Muscle of arm (tissue), 14 donors: ENCODE measurements at places on chromosomes 2 and 18. TPM values are rescaled to one million over a fixed set of nuclear protein-coding genes. Genes with fewer than 3 reads are reported as not detected.

DNA sequence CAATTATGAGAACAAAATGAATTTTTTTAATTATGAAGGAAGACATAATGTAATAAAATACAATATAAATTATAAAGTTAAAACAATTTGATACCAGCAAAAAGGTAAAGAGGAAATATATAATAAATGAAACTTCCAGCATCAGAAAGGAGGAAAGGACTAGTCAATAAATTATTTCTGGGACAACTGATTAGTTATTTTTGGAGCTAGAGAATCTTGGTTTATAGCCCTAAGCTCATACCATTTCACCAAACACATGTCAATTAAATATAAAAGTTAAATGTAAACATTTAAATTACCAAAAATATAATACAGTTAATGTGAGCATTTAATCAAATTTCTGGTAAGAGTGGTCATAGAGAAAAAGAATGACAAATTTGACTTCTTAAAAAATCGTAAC, 12.1 kb downstream of the ACTG2 start:
- no peak for DNase-seq

DNA sequence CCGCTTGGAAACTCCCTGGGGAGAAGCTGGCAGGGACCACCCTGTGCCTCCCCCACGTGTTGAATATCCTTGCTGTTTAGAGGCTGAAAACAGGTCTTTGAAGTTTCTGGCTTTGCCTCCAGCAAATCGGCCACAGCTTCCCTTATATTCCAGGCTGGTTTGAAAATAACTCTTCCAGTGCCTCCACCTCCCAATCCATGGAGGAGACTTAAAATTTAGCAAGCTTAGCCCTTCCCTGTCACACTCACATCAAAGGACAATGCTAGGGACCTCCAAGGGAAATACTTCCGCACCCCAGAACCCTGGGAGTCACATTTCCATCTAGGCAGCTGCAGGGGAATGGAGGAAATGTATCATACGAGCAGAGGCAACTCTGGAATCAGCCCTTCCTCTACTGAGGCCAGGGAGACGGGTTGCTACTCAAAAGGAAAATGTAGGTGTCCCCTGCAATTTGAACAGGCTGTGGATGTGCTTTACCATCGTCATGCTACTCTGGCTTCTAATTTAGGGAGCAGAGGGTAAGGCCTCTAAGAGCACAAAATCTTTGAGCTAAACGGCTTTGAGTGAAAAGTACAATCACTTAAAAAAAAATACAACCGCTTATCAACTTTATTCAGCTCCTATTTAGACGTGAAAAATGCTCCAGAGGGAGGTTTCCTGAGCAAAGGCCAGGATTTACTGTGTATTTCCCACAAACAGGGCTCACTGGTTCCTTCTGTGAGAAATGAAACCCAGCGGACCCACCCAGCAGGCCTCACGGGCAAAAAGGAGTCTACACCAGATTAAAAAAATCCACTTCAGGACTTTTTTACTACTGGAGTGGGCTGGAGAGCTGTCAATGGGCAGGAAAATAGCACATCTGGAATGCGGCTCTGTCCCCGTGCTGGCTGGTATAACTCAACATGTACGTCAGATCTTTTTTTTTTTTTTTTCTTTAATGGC, 49.4 kb upstream of the PKDCC start:
- peak; percentile 70 for DNase-seq

GRCh38 chr2:124602759-124603158, 577.7 kb downstream of the CNTNAP5 start:
- DNase-seq = no peak

- no peak for DNase-seq
These were observed 29.9 kb downstream of the HPCAL1 start for GRCh38 chr2:10332402-10333246.

DNA sequence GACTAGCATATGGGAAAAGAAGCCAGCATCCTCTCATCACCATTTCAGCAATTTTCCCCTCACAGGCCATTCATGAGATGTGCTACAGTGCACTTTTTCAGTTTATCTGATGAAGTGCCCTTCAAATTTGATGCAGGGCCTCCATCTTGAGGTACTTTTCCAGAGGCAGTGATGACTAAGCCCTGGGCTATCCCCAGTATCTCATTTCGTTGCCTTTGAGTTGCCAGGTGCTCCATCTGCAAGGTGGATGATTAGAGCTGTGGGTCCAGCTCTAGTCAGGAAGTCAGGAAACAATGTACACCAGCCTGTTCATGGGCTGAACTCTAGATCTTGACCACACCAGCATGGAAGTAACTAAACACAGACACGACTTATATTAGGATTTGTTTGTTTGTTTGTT, 425.2 kb downstream of the METTL4 start:
- DNase-seq = no peak

DNA sequence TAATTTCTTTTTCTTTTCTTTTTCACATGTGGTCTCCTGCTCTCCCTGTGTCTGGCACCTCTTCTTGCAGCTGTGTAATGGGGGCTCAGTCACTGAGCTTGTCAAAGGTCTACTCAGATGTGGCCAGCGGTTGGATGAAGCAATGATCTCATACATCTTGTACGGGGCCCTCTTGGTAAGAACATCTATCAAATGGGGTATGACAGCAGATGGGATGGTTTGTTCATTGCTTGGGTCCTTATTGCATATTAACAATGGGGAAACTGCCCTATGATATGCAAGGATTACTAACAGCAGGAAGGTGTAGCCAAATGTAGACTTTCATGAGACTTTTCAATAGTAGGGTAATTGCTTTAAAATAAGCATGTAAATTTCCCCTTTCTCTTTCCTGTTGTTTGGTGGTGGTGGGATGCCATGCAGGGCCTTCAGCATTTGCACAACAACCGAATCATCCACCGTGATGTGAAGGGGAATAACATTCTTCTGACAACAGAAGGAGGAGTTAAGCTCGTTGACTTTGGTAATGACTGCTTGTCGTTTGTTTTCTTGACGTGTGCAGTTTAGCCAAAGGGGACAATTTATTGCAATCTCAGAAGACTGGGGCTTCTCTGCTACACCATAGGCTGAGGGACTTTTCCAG, 36.5 kb downstream of the MYO3B start:
- DNase-seq = no peak

- DNase-seq = no peak
These were observed 9.1 kb downstream of the NEURL3 start for GRCh38 chr2:96495982-96496629.

DNA sequence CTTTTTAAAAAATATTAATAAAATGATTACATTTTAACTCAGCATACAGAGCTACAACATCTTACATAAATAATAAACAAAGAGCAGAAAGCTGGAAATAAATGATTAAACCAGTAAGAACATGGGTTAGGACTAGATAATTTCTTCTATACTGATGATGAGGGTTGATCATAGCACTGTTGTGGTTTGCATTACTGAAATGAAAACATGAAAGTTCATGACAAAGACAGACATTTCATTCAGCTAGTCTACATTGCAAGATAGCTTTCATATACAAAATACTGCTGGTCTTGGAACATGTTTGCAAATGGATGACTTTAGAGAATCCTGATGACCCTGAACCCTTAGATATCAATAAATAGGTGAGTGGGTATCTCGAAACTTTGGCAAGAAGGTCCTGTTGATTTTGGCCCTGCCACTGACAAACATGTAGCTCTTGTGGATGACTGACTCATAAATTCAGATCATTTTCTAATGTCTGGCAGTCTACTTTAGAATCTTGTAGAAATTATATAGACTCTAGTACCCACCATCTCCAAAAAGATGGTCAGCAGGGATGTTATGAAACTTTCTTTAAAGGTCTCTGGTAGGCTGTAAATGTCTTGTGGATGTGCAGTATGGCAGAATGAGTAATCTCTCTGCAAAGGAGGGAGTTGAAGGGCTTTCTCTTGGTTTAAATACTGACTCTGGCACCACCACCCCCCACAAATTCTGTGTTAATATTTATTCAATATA, 15.5 kb upstream of the CDC42EP3 start:
- no peak for DNase-seq

DNA sequence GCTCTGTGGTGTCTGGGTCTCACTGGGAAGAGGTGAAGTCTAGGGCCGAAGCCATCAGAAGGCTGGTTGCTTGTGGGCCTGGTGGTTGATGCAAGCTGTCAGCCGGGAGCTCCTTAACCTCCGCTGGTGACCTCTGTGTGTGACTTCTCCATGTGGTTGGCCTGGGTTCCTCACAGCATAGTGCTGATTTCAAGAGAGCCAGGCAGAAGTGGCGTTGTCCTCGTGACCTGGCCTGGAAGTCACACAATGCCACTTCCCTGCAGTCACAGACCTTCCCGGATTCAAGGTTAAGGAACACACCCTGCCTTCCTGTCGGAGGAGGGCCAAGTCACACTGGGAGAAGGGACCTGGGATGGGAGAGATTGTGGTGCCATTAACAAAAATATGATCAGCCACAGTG, 303.7 kb upstream of the HS6ST1 start:
- no peak for DNase-seq

DNA sequence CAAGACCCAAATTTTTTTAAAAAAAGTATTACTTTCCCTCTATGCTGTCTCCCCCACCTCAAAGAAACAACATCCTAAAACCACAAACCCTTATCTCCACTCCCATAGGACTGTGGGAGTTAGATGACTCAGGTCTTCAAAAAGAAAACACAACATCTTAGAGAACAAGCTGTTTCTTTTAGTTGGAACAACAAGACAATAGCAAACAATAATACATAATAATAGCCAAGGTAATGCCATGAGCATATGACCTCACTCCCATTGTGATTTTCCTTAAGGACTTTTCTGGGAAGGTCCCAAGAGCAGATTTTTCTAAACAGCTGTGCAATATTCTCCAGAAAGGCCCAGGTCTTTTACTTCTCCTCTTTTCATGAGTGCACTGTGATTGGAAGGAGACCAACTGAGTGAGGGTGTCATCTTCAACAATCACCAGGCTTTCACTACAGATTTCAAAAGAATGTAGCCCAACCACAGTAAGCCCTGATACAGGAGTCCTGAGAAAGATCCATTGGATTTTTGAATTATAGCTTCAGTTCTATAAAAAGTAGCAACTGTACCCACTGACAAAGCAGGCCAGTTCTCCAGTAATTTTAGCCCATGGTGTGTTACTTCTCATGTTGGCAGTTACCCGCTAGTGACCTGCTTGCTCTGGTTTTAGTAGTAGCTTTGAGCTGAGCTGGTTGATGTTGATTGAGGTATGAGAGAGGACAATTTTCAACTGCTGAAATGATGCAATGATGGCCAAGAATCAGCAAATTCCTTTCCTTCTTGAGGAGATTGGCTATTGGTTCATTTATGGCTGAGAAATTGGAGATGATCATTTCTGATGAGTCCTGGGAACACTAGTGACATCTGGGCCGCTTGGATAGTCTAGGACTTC, 144.5 kb upstream of the TCF4 start:
- no peak for DNase-seq

- no peak for DNase-seq
These were observed 207.6 kb upstream of the VWC2L start for GRCh38 chr2:214203214-214203613.

- no peak for DNase-seq
These were observed 186.6 kb downstream of the NRP2 start for GRCh38 chr2:205868773-205869333.

DNA sequence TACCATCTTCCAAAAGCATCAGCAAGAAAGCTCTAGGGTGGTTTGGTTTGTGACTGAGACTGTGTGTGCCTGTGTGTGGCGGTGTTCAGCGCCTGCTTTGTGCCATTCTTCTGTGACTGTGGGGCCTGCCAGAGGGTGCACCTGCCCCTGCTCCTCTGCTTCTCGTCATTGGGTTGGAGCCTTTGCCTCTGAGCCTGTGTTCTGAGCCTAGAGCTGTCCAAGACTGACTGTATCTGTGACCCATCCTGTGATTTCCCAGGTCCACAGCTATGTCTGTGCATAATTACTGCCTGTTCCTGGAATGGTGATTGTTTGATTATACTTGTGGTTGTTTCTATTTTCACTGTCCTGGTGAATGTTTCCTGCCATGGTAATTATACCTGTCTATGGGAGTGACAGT, 57.1 kb upstream of the KLHL29 start:
- DNase-seq = no peak

- DNase-seq = peak; percentile 7
These were observed 538.2 kb downstream of the NYAP2 start for GRCh38 chr2:225937625-225938187.

- no peak for DNase-seq
These were observed 8.9 kb downstream of the FBXO36 start for GRCh38 chr2:229931241-229931640.

DNA sequence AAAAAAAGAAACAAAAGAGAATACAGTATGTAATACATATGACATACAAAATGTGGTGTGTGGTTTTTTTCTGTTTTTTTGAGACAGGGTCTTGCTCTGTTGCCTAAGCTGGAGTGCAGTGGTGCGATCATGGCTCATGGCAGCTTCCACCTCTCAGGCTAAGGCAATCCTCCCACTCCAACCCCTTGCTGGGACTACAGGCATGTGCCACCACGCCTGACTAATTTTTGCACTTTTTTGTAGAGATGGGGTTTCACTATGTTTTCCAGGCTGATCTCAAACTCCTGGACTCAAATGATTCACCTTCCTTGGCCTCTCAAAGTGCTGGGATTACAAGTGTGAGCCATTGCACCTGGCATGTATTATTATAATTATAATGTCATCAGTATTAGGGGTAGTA, 38.9 kb downstream of the DHX57 start:
- no peak for DNase-seq

DNA sequence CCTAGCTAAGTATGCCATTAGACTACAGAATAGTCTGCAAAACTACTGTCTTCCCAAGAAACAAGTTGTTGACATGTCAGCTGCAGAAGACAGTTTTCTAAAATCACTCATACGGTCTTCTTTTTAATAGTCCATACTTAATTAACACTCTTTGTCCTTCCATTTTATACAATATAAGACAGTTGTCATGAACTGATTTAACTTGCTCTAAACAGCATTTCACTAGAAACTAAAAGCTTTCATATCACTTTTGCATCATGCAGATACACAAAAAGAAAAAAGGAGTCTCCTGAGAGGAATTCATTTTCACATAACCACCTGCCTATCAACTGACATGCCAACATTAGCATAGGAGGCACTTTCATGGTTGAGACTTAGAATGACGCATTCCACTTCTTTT, 1159.6 kb upstream of the CHAC2 start:
- no peak for DNase-seq

Gene EVX2
- polyA plus RNA-seq = not detected

Gene SERPINB13
- 12.3 TPM for polyA plus RNA-seq

Gene ESPNL
- not detected for polyA plus RNA-seq

Gene RABL2A
- 12.1 TPM for polyA plus RNA-seq

Gene CPO
- 0.20 TPM for polyA plus RNA-seq

Gene RGPD3
- polyA plus RNA-seq = not detected

Gene TMEM200C
- polyA plus RNA-seq = 0.19 TPM

Gene RMND5A
- 396 TPM for polyA plus RNA-seq

Gene DLGAP1
- 3.3 TPM for polyA plus RNA-seq

Gene TEX44
- polyA plus RNA-seq = not detected

Gene MC2R
- polyA plus RNA-seq = 1.9 TPM

Gene GREB1
- 13.6 TPM for polyA plus RNA-seq
